Activated CD4-positive, alpha-beta T cell treated with anti-CD3 and anti-CD28 coated beads, Interleukin-2, amount 10 ng/mL, durations not matched to agents 24 days and 14 days (primary cell): ENCODE measurements at places on chromosomes 1 and 21. TPM values are rescaled to one million over a fixed set of nuclear protein-coding genes. Genes with fewer than 3 reads are reported as not detected.

Gene OR6N1
- total RNA-seq: not detected in 2 replicates

DNA sequence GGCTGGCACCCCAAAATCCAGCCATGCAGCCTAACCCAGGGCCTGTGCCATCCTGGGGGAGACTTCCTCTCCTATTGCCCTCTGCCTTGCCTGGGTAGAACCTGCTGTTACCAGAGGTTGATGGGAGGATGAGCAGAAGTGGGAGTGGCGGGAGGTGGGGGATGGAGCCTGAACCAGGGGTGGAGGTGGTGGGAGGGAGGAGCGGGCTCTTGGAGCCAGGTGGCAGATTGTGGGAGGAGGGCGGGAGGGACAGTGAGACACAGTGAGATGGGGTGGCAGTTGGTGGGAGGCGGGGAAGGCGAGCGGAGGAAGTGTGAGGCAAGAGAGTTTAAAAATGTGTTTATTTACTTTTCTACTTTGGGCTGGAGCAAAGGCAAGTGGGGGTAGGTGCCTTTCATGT, 87.3 kb downstream of the KCNJ6 start:
- H3K4me1 ChIP-seq: no peaks in the 10 kb centered on the region
- no peak for DNase-seq
- no peaks in the 10 kb centered on the region for H3K27me3 ChIP-seq

DNA sequence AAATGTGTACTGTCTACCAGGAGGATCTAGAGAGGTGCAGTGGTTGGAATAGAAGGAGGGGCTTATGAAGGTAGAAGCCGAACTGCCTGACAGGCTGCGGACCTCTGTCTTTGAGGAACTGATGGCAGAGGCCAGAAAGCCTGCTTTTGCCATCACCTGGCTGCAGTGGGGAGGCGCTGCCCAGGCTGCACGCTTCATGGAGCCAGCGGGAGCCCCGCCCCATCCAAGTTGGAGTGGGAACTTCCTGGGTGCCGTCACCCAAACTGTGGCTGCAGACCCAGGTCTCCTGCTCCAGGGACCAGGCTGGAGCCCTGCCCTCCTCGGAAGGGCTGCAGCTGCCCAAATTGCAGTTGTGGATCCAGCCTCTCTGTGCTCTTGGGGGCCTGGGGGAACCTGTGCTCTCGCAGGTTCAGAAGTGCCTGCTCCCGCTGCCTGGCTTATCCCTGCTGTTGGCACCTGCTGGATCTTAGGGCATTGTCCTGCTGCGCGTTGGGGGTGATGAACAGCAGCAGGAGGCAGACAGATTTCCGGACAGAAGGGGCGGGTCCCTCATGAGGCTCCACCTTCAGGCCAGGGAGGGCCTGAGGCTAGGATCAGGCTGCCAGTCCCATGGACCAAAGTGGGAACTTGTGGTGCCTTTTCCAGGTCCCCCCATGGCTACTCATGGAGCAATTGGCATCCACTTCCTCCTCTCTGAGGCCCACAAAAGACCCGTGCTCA, 118.0 kb upstream of the PLPPR4 start:
- H3K27me3 ChIP-seq: no peaks in the 10 kb centered on the region
- DNase-seq: no peak
- H3K4me1 ChIP-seq: no peaks in the 10 kb centered on the region
- no peaks in the 10 kb centered on the region for H3K36me3 ChIP-seq
- H3K4me3 ChIP-seq: no peak overlapping the region

Gene DCAF8
- 117 and 121 TPM in 2 replicates for total RNA-seq

Gene LCE2B
- not detected in 2 replicates for total RNA-seq

Gene GLRX2
- 29.4 and 32.6 TPM in 2 replicates for total RNA-seq

- no peaks in the 10 kb centered on the region for H3K27me3 ChIP-seq
- peak overlapping the region; percentile 97 for H3K4me3 ChIP-seq
- no peak overlapping the region for H3K27ac ChIP-seq
- peaks cover 69% of the 10 kb centered on the region for H3K36me3 ChIP-seq
These were observed 3.3 kb downstream of the MX1 start for GRCh38 chr21:41429305-41429704.

DNA sequence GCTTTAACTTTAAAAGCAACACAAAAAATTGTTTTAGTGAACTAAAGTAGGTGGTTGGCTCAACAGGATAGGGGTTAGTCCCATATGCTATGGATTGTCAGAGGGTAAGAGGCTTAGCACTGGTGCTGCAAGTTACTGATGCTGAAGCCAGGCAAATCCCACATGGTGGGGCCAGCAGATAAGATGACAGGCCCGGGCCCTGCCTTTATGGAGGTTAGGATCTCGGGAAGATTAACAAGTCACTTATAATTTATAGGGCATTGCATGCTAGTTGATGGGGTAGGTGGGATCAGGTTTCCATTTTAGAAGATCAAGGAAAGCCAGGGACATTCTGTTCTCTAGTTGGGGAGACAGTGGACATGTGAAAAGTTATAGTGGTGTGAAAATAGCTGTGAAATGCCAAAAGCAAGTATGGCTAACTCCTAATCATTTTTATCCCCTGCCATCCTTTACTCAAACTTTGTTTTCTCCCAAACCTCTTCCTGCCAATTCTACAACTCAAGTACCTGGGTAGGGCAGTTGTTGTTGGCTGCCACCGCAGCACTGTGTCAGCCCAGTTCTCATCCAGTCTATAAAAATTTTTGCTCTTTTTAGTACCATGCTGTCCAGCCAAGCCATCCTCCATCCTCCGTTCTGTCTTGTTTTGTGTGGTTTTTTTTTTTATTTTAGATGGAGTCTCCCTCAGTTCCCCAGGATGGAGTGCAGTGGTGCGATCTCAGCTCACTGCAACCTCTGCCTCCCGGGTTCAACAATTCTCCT, 10.3 kb downstream of the CHAF1B start:
- H3K4me3 ChIP-seq: no peak overlapping the region
- no peak overlapping the region for H3K27ac ChIP-seq

- no peak overlapping the region for H3K4me3 ChIP-seq
- DNase-seq: no peak
- no peaks in the 10 kb centered on the region for H3K27me3 ChIP-seq
- peaks cover 3% of the 10 kb centered on the region for H3K4me1 ChIP-seq
- peaks cover 27% of the 10 kb centered on the region for H3K36me3 ChIP-seq
- no peak overlapping the region for H3K27ac ChIP-seq
These were observed 64.3 kb downstream of the ANKRD13C start for GRCh38 chr1:70290218-70290617.

DNA sequence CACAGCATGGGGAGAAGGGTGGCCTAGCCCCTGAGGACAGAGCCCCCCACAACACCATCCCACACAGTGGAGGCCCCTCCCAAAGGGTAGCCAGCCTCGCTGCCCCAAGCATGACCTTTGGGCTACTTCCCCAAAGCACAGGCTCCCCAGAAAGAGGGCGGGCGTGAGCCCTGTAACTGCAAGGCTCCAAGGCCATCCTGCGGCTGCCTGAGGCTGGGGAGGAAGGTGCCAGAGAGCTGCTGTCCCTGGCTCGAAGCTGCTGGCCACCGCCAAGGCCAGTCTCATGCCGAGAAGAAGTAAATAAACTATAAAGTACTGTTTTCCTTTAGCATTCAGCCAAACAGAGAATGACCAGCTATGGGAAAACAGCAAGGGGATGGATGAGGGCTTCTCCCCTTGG, 27.5 kb downstream of the UBASH3A start:
- no peaks in the 10 kb centered on the region for H3K27me3 ChIP-seq
- no peak overlapping the region for H3K27ac ChIP-seq
- no peak overlapping the region for H3K4me3 ChIP-seq
- peaks cover 36% of the 10 kb centered on the region for H3K4me1 ChIP-seq
- peaks cover 94% of the 10 kb centered on the region for H3K36me3 ChIP-seq

DNA sequence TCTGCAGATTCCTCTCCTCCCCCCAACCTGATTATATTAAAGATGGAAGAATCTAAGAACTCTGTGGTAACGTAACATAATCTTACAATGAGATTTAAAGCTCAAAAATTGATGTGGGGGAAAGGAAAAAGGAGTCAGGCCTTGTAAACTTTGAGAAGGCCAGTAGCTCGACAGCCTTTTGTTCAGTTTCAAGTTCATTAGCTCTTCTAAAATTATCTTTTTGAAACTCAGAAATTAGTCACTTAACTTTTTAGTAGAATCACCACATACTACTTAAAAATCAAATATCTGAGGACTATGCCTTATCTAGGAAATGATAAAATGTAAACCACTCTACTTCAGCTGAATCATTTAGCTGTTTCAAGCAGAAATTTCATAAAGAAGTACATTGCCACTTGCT, 996.2 kb downstream of the AMY1C start:
- no peak overlapping the region for H3K27ac ChIP-seq
- no peaks in the 10 kb centered on the region for H3K27me3 ChIP-seq
- no peaks in the 10 kb centered on the region for H3K4me1 ChIP-seq
- H3K4me3 ChIP-seq: no peak overlapping the region

Gene TDRD5
- not detected in 2 replicates for total RNA-seq

DNA sequence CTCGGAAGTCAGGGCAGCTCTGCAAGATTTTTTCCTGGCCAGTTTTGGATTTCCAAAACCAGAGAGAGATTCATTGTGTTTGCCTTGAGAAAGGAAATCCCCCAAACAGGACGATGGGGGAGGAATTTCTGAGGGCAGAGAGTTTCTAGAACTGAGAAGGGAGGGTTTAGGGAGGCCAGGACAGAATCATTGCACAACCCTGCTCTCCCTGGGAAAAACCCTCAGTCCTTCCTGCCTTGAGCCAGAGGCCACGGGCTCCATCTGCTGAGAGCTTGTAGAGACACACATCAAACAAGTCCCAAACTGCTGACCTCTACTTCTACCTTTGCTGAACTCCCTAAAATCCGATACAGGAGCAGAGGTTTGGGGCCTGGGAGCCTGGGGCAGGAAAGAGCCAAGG, 99.7 kb downstream of the NMNAT2 start:
- no peak overlapping the region for H3K27ac ChIP-seq
- H3K36me3 ChIP-seq: no peaks in the 10 kb centered on the region
- no peaks in the 10 kb centered on the region for H3K4me1 ChIP-seq
- H3K27me3 ChIP-seq: peaks cover 3% of the 10 kb centered on the region

Gene DIO1
- not detected in 2 replicates for total RNA-seq

DNA sequence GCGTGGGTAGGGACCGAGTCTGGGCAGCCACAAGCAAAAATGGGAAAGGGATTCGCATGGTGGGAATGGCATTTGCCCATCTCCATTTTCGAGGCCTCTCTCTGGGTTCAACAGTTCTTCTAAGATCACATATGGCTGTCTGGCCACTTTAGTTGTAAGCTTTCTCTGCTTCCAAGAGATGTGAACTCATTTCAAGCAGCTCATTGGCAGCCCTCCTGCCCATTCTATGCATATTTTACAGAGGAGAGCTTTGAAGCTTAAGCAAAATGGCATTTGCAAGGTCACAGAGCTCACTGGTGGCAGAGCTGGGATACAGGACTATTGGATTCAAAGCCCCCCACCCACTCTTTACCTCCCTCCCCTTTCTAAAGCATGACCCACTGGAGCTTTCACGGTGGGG, 93.7 kb downstream of the HHIPL2 start:
- H3K4me3 ChIP-seq: no peak overlapping the region
- no peak for DNase-seq
- no peaks in the 10 kb centered on the region for H3K36me3 ChIP-seq
- H3K27ac ChIP-seq: no peak overlapping the region

Gene LRIG2
- 11.8 and 12.7 TPM in 2 replicates for total RNA-seq

DNA sequence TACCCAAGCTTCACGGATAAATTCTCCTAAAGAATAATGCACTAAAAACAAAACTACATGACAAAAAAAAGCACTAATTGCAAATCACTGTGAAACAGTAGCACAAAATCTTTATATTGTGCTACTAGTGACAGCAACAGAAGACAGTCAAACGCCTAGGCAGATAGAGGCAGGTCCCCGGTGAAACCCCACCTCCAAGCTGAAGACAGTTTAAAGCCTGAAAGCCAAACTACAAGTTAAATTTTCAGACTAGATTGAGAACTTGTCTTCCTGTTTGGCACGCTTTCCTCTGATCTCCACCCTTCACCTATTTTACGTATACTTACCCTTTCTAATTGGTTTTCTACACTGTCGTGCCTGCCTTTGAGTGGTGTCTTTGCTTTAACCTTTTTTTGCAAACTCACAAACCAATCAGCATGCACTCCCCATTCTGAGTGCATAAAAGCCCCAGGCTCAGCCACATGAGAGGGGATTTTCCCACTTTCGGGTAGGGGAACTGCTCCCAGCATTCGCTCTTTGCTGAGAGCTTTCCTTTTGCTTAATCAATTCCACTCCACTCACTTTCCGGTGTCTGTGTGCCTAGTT, 3.6 kb upstream of the BACH1 start:
- H3K27ac ChIP-seq: no peak overlapping the region
- H3K27me3 ChIP-seq: no peaks in the 10 kb centered on the region
- H3K4me3 ChIP-seq: no peak overlapping the region
- DNase-seq: peak; percentile 65
- peaks cover 3% of the 10 kb centered on the region for H3K36me3 ChIP-seq
- peaks cover 24% of the 10 kb centered on the region for H3K4me1 ChIP-seq

Gene NEGR1
- total RNA-seq: not detected in 2 replicates

Gene LHX8
- not detected in 2 replicates for total RNA-seq

GRCh38 chr1:66774438-66774837, 22.2 kb downstream of the DYNLT5 start:
- H3K4me3 ChIP-seq: no peak overlapping the region
- H3K27me3 ChIP-seq: peaks cover 12% of the 10 kb centered on the region
- H3K4me1 ChIP-seq: peaks cover 17% of the 10 kb centered on the region
- no peak overlapping the region for H3K27ac ChIP-seq

Gene FTCD
- 0.30 and 0.43 TPM in 2 replicates for total RNA-seq

DNA sequence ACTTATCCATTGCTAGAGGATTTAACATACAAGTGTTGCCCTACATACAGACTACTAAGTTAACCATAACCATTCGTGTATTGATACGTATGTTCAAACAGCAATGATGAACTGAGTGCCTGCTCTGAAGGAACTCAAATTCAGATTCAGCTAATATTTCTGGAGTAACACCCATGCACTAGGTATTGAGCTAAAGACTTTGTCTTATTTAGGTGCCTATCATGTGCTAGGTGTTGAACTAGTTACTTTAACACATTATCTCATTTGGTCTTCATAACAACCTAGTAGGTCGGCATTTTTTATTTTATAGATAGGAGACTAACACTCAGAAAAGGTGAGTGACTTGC, 160.0 kb downstream of the LTN1 start:
- peak overlapping the region; percentile 83 for H3K27ac ChIP-seq
- no peaks in the 10 kb centered on the region for H3K27me3 ChIP-seq
- H3K4me3 ChIP-seq: peak overlapping the region; percentile 75
- H3K4me1 ChIP-seq: peaks cover 63% of the 10 kb centered on the region
- H3K36me3 ChIP-seq: peaks cover 16% of the 10 kb centered on the region

GRCh38 chr1:34590211-34590623, 164.6 kb upstream of the GJB5 start:
- peaks cover 2% of the 10 kb centered on the region for H3K27me3 ChIP-seq
- H3K4me3 ChIP-seq: no peak overlapping the region
- DNase-seq: no peak
- no peaks in the 10 kb centered on the region for H3K4me1 ChIP-seq

Gene FCRLB
- total RNA-seq: not detected in 2 replicates

GRCh38 chr1:19973616-19974015, 5.8 kb downstream of the PLA2G2A start:
- no peak overlapping the region for H3K27ac ChIP-seq
- DNase-seq: no peak
- H3K27me3 ChIP-seq: peaks cover 23% of the 10 kb centered on the region
- H3K4me3 ChIP-seq: no peak overlapping the region
- no peaks in the 10 kb centered on the region for H3K4me1 ChIP-seq
